Upper lobe of right lung (tissue), 1 donor: ENCODE measurements at places on chromosomes 13 and 19. TPM values are rescaled to one million over a fixed set of nuclear protein-coding genes. Genes with fewer than 3 reads are reported as not detected.

DNA sequence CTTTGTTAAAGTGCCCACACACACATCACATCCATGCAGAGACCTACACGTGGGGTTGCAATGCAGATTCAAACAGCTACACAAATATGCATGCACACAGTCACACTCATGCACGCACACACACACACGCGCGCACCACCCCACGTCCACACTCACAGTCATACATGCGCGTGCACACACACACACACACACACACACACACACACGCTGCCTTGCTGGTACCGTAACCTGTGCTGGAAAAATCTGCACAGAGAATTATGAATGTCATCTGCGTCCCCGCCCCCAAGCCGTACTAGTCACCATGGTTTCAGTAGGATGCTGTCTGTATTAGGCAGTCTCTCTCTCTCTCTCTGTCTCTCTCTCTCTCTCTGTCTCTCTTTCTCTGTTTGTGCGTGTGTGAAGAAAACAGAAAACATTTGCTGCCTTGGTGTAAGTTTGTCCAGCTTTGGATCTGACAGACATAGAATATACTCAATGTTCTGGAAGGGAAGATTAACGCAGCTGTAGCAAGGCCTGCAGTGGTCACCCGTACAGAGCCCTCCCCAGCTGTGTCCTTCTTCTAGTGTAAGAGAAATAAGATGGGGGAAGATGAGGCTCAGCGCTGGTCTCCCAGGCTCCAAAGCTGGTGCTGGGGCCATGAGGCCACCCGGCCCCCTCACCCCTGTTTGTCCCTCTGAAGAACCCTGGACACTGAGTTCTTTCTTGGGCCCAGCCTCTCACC, 26.4 kb upstream of the DPP9 start:
- no peak overlapping the region for H3K27ac ChIP-seq
- no peak overlapping the region for H3K4me3 ChIP-seq
- H3K27me3 ChIP-seq = no peaks in the 10 kb centered on the region
- DNase-seq = no peak
- no peaks in the 10 kb centered on the region for H3K36me3 ChIP-seq
- H3K4me1 ChIP-seq = no peaks in the 10 kb centered on the region

GRCh38 chr13:78241278-78241919, 322.8 kb upstream of the EDNRB start:
- DNase-seq = peak; percentile 65
- no peaks in the 10 kb centered on the region for H3K36me3 ChIP-seq
- H3K27ac ChIP-seq = no peak overlapping the region
- H3K4me1 ChIP-seq = no peaks in the 10 kb centered on the region
- H3K27me3 ChIP-seq = no peaks in the 10 kb centered on the region

Gene MCF2L
- 69.7 TPM for total RNA-seq

GRCh38 chr13:42136518-42136917, 88.1 kb downstream of the DGKH start:
- H3K4me3 ChIP-seq = no peak overlapping the region
- DNase-seq = no peak
- no peaks in the 10 kb centered on the region for H3K27me3 ChIP-seq
- H3K36me3 ChIP-seq = no peaks in the 10 kb centered on the region
- no peaks in the 10 kb centered on the region for H3K4me1 ChIP-seq
- H3K27ac ChIP-seq = no peak overlapping the region

DNA sequence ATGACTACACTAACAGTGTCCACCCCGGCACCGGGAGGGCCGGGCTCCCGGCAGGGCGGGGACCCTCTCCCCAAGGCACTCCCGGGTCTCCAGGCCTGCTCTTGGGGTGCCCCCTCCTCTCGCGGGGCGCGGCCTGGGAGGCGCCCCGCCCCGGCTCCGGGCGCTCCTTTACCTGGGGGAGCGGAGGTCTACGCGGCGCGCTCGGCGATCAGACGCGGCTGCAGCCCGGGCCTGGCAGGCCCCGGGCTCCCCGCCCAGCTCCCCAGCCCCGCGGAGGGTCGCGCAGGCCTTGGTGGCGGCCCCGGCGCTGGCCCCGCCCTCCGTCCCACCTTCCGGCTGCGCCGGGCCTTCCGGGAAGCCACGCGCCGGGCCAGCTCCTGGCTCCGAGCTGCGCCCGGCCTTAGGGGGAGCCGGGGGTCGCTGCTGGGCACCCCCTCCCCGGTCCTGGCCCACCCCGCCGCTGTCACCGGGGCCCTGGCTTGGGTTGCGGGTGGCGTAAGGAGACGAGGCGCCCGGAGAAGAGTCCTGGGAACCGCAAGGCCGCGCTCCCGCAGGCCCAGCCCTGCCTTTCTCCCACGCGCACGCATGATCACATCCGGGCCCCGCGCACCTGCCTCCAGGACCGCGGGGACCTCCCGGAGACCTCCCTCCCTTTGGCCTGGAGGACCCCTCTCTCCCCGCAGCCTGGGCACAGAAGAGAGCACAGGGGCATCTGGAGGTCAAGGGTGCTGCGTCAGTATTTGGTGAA, at the start of gene C19orf12:
C19orf12 (minus strand) TSS at position 309 of the 748 bp plus-strand sequence. CDS start 6,848 bp downstream, outside the sequence.
- peak; percentile 88 for DNase-seq
- peak within 1 kb of the TSS; percentile 87 for H3K4me3 ChIP-seq
- H3K4me1 ChIP-seq = peaks cover 22% of the 10 kb centered on the region
- H3K27ac ChIP-seq = peak within 1 kb of the TSS; percentile 99
- H3K36me3 ChIP-seq = no peaks in the 10 kb centered on the region

Gene CGB3
- total RNA-seq = not detected

DNA sequence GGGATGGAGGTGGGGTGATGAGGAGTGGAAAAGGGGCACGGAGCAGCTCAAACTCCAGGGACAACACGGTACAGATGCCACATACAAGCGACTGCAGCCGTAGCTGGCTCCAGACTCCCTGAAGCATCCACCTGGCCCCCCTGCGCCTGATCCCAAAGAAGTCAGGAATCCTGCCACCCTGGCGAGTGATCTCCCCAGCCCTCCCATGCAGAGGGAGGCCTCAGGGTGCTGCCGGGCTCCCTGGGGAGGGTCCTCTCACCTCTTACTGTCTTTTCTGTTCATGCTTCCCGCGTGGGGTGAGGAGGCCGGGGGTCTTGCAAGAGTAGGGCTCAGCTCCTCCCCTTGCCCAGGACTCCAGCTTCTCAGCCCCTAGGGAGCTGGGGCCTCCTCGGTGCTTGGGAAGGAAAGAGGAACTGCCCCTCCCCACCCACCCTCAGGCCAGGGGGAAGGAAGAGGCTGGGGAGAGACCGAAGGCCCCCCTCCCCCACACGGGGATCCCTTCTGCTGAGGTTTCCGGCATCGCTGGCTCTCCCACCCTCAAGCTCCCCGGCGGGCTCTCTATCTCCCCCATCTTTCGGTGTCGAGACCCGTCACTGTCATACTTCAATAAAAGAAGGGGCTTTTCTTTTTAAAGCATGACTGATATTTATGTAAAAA, at the start of gene RASGRP4:
RASGRP4 (minus strand) TSS at position 410 of the 657 bp plus-strand sequence; CDS start at position 282, 128 bp downstream.
- no peaks in the 10 kb centered on the region for H3K36me3 ChIP-seq
- H3K27me3 ChIP-seq = no peaks in the 10 kb centered on the region
- H3K4me3 ChIP-seq = peak within 1 kb of the TSS; percentile 36
- peak; percentile 71 for DNase-seq
